ENCODE measurements at places on chromosomes 7 and 10. TPM values are rescaled to one million over a fixed set of nuclear protein-coding genes. Genes with fewer than 3 reads are reported as not detected.

NANOS1 gene
- 1.2 TPM for total RNA-seq

GRCh38 chr7:106817098-106817497 is 48.0 kb upstream of the PIK3CG start:
- DNase-seq = no peak

DNA sequence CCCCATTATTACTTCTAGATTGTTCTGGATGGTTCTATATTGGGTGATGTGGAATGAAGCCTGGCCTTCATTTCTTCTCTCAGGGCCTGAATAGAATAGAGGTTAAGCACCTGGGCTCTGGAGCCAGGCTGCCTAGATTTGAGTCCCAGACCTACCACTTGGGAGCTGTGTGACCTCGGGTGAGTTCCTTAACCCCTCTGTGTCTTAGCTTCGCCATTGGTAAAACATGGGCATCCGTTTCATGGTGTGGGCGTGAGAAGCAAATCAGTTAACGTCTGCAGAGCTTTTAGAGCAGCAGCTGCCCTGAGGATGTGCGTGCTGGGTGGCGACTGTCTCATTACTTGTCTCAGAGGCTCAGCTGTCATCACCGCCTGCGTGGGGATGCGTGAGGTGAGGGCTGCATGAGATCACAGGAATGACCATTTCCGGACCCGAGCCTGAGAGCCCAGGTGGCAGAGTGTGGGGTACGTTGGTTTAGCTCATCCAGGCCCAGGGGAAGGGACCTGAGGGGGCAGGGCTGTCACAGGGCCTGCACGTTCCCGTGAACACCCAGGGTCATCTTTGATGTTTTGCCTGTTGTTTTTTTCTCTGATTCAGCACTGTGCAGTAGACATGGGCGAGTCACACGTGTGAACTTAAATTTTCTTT is 9.7 kb downstream of the AGAP3 start:
- no peak for DNase-seq

DNA sequence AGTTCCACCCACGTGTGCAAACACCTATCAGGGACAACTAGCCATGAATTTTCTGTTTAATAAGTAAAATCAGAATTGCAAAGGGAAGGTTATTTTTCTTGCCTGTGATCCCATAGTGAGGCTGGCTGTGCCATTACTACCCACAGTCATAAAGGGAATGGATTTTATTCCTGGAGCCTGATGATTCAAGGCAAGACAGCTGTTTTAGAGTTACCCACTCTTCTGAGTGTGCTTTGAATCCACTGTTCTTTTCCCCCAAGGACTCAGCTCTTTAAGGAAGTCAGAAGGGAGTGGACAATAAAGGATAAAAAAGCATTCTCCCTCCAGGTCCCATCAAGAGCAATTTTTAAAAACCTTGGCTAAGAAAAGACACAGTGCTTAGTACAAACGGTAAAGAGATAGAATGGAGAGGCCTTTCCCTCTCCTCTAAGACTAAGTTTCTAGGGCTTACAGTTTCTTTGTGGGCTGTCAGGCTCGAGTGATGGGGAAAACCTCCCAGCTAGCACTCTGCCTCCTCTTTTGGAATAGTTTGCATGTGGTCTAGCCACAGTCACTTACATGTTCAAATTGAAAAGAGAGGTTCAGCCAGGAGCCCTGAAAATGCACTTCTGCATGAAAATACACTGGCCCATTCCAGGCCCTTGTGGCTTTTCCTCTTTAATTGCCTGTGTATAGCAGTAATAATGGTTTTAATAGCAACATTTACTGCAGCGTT is 5.1 kb upstream of the LRRC4 start:
- no peak for DNase-seq

DNA sequence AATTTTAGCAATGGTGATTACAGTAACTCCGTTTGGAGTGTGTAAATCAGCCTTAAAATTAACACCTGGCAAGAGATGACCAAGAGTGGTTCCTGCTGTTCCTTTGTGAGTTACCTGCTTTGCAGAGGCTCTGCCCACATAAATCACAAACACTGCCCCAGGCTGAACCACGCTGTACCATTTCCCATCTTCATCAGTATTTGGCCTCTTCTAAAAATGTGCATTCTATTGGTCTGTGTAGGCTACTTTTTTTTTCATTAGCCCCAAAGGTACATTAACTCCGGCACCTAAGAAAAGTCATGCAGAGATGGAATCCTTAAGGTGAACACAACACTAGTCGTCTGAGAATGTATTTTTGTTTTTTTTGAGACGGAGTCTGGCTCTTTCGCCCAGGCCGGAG is 96.1 kb downstream of the PROSER2 start:
- DNase-seq = no peak

GRCh38 chr10:113776553-113776952 is 25.1 kb downstream of the PLEKHS1 start:
- DNase-seq = no peak

DNA sequence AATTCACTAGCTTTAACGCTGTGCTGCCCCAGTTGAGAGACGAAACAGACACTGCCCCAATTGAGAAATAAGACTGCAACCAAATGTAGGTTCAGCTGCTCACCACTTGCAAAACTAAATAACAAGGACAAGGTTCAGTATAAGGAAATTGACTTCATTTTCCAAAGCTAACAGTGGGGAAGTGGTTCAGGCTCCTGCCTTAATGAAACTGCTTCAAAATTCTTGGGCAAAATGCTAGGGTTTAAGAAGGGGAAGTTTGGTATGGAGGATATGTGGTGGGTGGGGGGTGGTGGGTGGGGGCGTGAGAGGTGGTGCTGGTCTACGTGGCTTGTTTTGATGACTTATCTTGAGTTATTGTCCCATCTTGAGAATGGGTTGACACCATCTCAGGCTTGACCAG is 21.8 kb downstream of the MRPL32 start:
- DNase-seq = no peak

- DNase-seq = no peak
These were observed 424.3 kb downstream of the RPS24 start for GRCh38 chr10:78457804-78458482.

- no peak for DNase-seq
These were observed 107.0 kb upstream of the AKR1E2 start for GRCh38 chr10:4719036-4719435.

MYL10 gene
- total RNA-seq = not detected

GRCh38 chr7:40644454-40645188 is 509.8 kb downstream of the SUGCT start:
- no peak for DNase-seq

WEE2 gene
- 0.33 TPM for total RNA-seq

DNA sequence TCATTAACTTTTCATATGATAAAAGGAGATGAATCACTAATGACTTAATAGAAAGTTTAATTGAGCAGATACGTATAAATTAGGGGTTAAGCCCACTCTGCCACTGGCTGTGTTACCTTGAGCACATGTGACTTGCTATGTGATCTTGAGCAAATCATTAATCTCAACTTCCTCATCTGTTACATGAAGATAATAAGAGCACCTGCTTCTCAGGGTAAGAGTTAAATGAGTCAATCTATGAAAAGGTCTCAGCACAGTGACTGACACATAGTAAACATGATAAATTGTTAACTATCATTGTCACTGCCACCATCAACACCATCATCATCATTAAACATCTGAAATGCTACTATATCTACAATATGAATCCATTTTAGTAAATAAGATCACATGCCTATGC is 110.8 kb downstream of the TPK1 start:
- no peak for DNase-seq

- no peak for DNase-seq
These were observed 299.4 kb downstream of the DNAJB9 start for GRCh38 chr7:108869070-108869469.

DNA sequence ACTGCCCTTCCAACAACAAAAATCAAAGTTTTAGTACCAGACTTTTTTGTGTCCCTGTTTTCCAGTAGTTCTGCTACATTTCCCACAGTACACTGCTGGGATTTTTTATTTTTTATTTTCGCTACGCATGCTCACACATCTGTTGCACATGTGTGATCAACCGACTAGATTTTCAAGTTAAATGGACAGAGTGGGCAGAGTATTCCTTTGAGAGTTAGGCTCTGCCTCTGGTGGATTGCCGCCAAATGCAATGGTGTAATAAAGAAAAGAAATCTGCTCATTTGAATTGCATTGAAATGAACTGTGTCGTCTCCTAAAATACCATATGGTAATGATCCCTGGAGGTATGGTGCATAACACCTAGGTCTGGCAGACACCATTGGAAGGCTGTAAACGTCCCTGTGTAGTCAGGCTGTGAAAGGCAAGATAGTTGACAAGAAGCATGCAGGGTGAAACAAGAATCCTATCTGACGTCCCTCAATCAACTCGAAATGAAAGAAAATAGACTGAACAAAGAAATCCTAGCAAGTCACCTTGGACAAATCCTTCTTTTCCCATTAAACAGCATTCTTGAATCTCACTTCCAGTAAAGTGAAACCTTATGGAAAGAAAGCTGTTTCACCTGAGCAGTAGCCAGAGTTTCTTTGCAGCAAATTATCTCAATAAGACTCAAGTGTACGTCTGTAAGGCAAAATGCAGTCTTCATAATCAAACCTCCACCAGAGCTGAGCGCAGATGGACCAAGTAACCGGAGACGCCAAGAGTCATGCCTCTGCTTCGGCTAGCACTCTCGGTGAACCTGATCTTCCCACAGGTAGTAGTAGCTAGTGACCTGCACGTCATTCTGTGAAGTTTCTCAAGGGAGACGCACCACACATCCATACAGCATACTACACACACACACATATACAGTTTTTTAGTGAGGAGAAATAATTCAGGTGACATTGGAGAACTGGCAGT is 357.3 kb downstream of the CRPPA start:
- DNase-seq = no peak

MRLN gene
- total RNA-seq = not detected

DNA sequence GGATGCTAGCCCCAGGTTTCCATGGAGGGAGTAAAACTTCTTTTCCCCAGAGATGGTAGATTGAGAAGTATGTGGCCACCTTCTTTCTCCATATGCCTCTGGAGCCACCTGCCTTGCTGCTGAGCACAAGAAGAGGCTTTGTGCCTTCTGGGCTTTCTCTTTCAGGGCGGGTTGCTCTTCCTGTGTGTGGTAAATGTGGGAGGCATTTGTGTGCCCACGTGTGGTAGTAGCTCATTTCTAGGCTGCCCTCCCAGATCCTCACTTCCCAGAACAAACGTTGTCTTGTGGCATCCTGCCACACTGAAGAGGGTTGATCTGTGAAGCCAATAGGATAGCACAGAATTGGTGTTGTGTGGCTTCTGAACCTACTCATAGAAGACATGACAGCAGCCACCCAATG is 342.0 kb upstream of the PODXL start:
- DNase-seq = no peak

GNAI1 gene
- total RNA-seq = 132 TPM

FIS1 gene
- 150 TPM for total RNA-seq

DNA sequence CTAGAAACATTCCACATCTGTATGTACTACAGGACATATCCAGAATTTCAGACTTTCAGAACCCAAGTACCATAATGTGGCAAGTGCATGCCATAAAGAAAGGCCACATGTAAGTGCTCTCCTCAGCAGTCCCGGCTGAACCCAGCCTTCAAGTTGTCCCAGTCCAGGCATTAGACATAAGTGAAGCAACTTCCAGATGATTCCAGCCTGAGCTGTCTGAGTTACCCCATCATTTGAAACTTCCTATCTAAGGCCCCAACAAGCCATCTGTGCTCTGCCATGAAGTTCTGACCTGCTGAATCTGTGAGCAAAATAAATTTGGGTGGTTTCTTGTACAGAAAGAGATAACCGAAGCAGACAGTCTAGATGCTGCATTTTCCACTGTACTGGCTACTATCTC is 218.8 kb downstream of the IPMK start:
- DNase-seq = no peak

GRCh38 chr7:133843341-133843740 is 283.8 kb upstream of the LRGUK start:
- no peak for DNase-seq

CRHR2 gene
- 0.38 TPM for total RNA-seq

- no peak for DNase-seq
These were observed 46.9 kb upstream of the GJD4 start for GRCh38 chr10:35558276-35558675.

DNA sequence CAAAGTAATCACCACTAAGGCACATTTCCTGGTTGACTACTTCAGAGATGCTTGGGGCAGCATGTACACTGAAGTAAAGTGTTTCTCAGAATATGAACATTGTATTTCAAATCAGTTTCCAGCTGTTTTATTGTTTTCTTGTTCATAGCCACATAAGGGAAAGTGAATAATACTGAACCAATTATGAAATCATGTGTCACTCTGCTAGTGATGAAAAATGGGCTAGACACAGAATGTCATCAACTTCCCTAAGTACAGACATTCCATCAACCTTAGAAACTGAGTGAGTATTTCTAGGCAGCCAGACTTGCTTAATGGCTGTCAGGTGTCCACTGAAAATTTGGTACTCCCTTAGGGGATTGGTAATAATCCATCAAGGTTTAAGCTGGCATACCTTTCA is 603.5 kb downstream of the ARL4A start:
- no peak for DNase-seq

DNA sequence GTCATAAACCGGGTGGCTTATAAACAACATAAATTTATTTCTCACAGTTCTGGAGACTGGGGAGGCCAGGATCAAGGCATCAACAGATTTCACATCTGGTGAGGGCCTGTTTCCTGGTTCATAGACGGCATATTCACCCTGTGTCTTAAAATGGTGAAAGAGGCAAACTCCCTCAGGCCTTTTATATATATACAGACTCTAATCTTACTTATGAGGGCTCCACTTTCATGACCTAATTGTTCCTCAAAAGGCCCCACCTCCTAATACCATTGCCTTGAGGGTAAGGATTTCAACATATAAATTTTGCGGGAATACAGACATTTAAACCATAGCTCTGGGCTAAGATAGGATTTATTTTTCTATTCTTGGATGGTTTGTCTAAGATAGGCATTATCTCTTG is 187.2 kb downstream of the PPP1R3A start:
- DNase-seq = no peak

- DNase-seq = no peak
These were observed 213.3 kb downstream of the MDFIC start for GRCh38 chr7:115135146-115135545.

GRCh38 chr7:41708581-41709358 is 5.9 kb upstream of the INHBA start:
- DNase-seq = no peak

GRCh38 chr10:78155722-78156121 is 122.1 kb downstream of the RPS24 start:
- no peak for DNase-seq

- no peak for DNase-seq
These were observed 35.0 kb upstream of the DGKI start for GRCh38 chr7:137881607-137882260.

HOXA3 gene
- total RNA-seq = 0.13 TPM

GRCh38 chr10:46268076-46268881 is 18.5 kb upstream of the ANTXRL start:
- DNase-seq = no peak

- no peak for DNase-seq
These were observed 13.6 kb downstream of the CNPY1 start for GRCh38 chr7:155532792-155533119.

FANK1 gene
- 9.4 TPM for total RNA-seq

- no peak for DNase-seq
These were observed 24.7 kb upstream of the GPAM start for GRCh38 chr10:112208292-112208691.

Data from endothelial cell (in vitro differentiated cells).